NCI-H446 treated with DMSO at 0.1 percent for 48 hours (cell line): ENCODE measurements at places on chromosomes 3 and 15.

GRCh38 chr15:43317566-43318184 is 12.7 kb downstream of the LCMT2 start:
- DNase-seq: no peak

DNA sequence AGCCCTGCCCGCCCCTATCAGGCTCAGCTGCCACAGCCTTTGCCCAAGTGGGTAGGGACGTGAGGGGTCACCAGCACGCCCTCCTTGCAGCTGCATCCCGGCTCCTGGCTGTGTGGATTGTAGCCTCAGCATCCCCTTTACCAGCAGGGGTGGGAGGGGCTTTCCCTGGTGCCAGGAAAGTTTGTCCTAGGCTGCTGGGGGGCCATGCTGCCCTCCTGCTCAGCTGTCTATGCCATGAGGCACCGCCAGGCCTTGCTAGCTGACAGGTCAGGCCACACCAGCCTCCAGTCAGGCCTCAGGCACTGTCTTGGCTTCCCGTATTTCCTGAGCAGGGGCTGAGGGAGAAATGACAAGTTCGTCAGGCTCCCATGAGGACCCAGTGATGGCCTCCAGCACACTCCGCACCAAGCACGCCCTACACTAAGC is 32.3 kb downstream of the TKT start:
- DNase-seq: no peak

GRCh38 chr15:81346611-81347010 is 22.7 kb upstream of the STARD5 start:
- no peak for DNase-seq

DNA sequence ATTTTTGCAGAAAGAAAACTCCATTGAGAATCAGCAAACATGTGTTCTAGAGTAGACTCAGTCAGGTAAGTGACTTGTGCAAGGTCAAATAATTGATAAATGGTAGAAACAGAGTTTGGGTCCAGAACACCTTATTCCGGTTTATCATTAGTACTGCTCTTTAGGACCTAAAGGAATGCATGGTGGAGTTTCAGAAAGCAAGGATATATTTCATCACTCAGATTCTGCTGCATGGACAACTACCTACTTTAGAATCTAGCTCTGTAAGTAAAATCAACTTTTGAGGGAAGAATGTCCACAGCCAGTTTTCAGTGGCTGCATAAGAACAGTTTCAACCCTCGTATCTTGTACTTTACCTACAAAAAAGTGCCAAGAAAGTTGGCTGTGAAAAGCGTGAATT is 43.6 kb downstream of the TIMP4 start:
- no peak for DNase-seq

GRCh38 chr3:47899495-47900108 is 96.7 kb downstream of the DHX30 start:
- DNase-seq: no peak

GRCh38 chr3:47156396-47156795 is 7.5 kb downstream of the SETD2 start:
- no peak for DNase-seq

DNA sequence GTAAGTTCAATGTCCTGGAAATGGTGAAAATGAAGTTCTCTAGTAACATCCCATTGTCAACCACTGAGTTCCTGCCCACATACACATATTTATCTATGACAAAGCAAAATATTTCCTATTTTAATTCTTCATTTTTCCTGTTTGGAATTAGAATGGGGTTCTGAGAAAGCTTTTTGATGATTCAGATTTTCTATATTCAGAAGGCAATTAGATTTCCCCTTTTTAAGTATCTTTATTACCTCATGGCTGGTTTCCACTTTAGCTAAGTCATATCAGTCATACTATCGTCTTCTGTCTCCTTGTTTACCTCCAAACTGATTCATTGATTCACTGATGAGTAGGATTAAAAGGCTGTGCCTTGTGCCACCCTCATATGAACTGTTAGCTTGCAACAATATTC is 17.9 kb downstream of the ETFA start:
- DNase-seq: no peak
